Panc1 (cell line): ENCODE measurements at places on chromosomes 13 and 19.
A peak's percentile ranks its signal among the peaks of the same experiment; 100 is the strongest.

GRCh38 chr13:60311527-60311926 is 85.5 kb upstream of the TDRD3 start:
- DNase-seq, result no peak

DNA sequence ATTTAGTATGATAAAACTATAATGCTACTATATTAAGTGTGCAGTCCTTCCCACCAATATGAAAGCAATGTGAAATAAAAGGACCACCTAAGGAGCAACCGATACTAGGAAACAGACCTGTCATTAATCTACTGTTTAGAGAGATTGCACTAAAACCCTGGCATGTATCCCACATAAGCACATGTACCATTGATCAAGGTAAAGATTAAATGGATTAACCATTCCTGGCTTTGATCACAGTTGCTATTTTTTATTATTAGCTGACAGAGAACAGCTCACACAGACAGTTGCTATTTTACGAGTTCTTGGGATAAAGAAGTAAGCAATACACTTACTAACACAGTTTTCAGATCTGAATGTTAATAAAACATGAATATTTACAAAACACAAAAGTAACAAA is 57.7 kb upstream of the ZDHHC20 start:
- no peak for DNase-seq

GRCh38 chr13:32426191-32426989 is 1.5 kb downstream of the N4BP2L1 start:
- no peak for DNase-seq

- no peak for DNase-seq
Measured at GRCh38 chr13:23616228-23616627, 46.0 kb downstream of the TNFRSF19 start.

GRCh38 chr13:44051918-44052675 is 172.4 kb downstream of the LACC1 start:
- no peak for DNase-seq

DNA sequence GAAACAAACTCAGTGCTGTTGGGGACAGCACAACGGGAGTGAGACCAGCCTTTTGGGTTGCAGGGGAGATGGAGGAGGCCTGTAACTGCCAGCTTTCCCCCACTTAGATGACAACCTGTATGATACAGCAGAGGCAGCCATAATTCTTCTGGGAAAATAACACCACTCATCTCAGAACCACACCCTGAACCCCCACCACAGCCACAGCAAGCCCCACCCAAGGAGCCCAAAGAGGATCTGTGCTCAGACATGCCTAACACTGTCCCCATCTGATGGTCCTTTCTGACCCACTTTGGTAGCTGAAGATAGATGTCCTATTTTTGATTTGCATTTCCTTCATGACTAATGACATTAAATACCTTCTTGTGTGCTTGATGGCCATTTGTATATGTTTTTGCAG is 15.4 kb downstream of the LGALS13 start:
- DNase-seq, result no peak

DNA sequence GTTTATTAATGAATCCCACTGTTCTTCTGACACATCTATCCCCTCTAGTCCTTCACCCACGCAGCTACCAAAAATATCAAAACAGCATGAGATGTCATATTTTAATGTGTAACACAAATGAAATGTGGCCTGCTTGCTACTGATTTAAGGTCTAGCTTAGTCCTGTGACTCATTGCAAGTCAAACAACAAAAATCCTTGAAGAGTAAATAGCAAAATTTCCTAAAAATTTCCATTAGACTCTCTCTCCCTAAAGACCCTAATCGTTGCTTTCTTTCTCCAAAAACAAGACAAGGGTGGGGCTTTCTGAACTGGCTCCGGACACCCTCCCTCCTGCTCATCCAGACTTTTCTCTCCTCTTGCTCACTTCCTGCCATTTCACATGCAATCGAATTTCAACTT is 99.9 kb upstream of the IPO5 start:
- no peak for DNase-seq

DNA sequence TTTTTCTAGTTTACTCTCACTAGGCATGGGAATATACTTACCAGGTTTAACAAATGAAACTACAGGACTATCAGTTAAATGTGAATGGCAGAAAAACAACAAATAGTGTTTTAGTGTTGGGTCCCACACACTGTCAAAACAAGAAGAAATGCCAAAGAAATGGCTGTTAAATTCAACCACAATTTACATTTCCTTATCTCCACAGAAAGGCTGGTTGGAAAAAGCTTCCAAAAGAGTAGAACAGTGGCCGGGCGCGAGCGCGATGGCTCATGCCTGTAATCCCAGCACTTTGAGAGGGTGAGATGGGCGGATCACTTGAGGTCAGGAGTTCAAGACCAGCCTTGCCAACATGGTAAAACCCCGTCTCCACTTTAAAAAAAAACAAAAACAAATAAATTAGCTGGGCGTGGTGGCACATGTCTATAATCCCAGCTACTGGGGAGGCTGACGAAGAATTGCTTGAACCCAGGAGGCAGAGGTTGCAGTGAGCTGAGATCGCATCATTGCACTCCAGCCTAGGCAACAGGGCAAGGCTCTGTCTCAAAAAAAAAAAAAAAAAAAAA is 66.5 kb downstream of the SERP2 start:
- no peak for DNase-seq

DNA sequence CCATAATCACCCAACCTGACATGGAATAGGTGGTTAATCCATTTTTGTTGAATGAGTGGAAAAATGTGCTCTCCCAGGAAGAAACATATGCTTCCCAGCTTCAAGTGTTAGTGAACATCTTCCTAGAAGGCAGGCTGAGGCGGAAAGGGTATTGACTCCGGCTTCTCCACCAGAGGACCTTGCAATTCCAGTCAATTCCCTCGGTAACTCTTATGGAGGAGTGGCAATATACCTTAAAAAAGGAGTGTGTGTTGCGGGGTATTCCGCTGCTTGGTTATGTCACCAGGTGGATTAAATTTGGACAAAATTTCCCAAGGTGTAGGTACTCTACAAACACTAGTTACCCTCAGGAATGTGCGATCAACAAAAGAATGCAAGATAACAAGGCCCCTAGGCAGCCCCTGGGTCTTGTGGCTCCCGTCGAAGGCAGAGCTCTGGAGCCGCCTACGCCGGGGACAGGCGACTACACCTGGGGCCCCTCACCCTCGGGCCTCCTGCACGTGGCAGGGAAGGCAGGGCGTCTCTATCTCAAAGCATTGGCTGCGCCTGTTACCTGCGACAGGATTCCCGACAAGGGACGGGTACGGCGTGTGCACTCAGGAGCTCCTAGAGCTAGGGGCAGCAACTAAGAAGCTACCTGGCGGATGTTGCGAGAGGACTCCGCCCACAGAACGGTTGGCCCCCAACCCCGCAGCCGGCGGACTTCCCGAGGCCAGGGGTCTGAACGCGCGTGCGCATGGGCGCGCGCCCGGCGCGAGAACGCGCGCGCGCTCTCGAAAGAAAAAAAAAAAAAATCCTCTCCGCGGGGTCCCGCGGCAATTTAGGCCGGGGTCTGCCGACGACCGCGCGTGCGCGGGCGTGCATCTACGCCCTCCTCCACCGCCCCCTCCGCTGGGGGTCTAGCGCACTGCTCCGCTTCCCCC is at the start of gene WDR87:
TSS of gene WDR87 (minus strand) at position 649 of the 923 bp plus-strand sequence. CDS start 8,355 bp downstream, outside the sequence.
- no peak for DNase-seq

- no peak for DNase-seq
Measured at GRCh38 chr13:76917095-76917494, 30.9 kb upstream of the KCTD12 start.

DNA sequence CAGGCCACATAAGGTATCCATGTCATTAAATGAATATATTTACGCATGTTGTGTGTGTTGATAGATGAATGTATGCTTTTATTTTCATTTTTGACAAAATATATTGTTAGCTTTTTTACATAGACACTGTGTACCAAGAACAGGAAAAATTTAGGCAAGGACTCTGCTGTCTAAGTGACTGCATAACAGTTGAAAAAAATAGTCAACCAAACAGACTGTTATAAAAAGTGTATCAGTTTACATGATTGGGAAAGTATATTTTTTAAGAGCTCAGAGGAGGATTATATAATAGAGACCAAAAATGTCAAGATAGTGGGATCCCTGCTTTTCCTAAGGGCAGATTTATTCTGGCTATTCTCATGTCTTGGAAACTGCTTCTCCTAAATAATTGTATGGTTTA is 858.0 kb downstream of the SLITRK1 start:
- DNase-seq, result no peak

DNA sequence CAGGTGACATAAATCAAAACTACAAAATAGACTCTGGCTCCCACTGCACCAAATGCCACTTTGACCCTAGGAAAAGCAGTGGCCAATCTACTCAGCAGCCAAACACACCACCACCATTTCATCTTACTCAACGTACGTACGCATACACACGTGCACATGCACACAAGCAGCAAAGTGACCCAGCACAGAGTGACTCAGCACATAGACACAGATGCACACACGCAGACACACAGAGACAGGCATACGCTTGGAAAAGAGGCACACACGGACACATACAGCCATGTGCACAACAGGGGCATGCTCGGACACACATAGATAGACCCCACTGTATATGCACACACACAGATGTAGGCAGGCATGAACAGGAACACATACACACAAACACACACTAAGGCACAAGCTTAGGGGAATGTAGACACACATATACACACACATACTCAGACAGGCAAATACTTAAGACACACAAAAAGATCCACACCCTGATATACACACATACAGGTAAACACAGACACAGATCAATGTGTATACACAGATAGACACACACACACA is 37.3 kb downstream of the PEPD start:
- DNase-seq, result no peak

DNA sequence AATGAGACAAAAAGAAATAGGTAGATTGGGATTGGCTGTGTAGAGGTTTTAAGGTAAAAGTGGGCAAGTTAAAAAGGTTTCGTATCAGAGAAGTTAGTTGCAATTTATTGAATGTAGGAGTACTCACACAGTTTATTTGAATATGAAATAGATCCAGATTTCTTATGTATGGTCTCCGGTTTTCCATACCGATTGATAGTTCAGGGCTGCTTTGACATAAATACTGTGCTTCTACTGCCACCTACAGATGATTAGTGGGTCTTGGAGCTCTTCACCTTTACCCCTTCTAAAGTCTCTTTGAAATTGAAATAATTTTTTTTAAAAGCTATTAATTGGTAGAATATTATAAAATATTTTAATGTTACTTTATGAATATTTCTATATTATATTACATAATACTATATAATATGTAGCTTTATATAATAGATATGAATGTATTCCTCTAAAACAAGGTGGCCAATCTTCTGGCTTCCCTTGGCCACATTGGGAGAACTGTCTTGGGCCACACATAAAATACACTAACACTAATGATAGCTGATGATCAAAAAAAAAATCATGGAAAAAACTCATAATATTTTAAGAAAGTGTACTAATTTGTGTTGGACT is 7.7 kb upstream of the GPR18 start:
- DNase-seq, result peak; percentile 7

- no peak for DNase-seq
Measured at GRCh38 chr19:34305221-34306083, 51.1 kb downstream of the GARRE1 start.

DNA sequence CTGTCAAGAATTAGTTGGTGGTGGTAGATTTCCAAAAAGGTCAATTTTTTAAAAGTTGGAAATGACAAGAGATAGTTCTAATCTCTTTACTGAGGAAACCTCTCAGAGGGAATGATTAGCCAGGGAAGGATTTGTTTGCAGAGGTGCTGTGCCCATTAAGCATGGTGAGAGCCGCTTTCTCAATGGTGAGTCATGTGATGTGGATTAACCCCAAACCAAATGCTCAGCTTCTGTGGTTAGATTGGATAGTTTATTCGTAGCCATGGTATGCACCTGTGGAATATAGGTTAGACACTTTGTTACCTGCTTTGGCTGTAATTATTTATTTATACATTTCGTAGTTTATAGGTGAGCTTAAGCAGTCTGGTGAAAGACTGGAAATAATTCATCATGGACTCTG is 7.1 kb downstream of the HNRNPM start:
- DNase-seq, result no peak

GRCh38 chr13:23279321-23279720 is 98.5 kb downstream of the SGCG start:
- no peak for DNase-seq

DNA sequence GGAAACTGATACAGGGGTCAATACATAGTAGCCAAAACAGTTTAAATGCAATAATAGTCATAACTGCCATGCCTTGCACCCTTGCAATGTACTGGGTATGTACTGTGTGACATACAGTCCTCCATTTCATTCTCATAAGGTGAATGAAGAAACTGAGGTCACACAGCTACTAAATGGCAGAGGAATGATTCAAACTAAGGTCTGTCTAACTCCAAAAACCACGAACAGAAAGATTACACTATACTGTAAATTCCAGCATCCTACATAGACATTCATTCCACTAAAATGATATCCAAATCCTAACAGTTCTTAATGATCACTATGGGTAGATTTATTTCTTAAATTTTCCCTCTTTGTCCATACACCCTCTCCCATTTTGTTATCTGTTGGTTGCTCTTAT is 238.1 kb upstream of the SERP2 start:
- no peak for DNase-seq

DNA sequence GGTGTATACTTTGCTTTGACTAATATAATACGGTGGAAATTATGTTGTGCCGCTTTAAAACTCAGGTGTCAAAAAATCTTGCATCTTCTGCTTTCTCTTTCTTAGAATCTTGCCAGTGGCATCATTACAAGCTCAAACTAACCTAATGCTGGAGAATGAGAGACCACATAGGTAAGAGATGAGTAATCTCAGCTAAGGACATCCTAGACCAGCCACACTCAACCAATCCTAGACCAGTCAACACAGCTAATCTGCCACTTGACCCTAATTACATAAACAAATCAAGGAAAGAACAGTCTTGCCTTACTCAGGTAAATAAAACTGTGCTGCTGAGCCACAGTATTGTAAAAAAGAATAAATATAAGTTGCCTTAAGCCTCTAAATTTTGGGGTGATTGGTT is 1323.9 kb upstream of the SPRY2 start:
- no peak for DNase-seq

GRCh38 chr13:79681069-79681468 is 200.1 kb downstream of the NDFIP2 start:
- no peak for DNase-seq

DNA sequence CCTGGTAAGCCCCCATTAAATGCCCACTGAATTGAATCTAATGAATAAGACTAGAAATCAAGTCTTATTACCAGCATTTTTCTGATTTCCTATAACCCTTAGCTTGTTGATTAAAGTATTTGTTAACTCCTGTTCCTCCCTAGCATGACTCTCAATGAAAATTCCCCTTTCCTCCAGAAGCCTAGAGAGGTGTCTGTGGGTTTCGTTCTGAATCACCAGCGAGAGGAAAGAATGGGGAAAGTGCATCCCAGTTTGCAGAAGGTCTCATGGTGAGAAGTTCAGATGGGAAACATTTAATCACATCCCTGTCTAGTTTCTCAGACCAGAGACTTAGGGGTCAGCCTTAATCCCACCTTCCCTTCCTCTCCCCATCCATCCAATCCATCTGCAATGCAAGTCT is 26.9 kb downstream of the POU2F2 start:
- DNase-seq, result no peak
